Ecto neural progenitor cell (in vitro differentiated cells): ENCODE measurements at places on chromosomes 4 and X.
A peak's percentile ranks its signal among the peaks of the same experiment; 100 is the strongest.

- DNase-seq, result no peak
Observed at GRCh38 chr4:139843641-139844040, 178.0 kb downstream of the MGST2 start.

DNA sequence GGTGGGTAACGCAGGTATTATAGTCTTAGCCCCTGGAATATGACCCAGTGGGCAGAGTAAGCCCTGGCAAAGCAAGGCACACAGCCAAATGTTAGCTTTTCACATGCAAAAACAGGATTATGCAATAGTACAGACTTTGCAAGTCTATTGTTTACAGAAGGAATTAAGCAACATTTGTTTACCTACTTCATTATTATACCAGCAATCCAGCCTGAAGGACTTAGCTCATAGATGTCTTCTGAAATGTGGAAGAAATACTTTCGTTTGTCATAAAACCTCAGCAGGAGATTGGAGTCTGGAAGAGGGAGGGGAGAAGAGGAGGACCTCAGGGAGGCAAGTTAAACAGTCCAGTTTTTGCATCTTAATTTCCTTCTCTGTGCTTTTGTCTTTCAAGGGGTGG, 226.7 kb upstream of the CENPE start:
- DNase-seq, result no peak

DNA sequence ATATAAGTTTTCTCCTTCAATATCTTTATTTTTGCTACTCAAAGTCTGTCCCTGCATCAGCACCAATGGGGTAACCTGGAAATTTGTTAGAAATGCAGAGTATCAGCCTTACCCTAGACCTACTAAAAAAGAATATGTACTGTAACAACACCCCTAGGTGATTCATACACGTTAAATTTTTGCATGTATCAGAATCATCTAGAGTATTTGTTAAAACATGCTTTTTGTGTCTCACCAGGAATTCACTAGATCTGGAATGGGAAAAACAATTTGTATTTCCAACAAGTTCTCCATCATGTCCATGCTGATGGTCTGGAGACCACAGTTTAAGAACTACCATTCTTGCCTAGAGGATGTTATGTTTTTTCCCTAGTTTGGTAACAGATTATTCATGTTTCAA, 196.0 kb upstream of the EDNRA start:
- DNase-seq, result no peak

- DNase-seq, result no peak
Observed at GRCh38 chr4:111027526-111027925, 404.6 kb upstream of the PITX2 start.

DNA sequence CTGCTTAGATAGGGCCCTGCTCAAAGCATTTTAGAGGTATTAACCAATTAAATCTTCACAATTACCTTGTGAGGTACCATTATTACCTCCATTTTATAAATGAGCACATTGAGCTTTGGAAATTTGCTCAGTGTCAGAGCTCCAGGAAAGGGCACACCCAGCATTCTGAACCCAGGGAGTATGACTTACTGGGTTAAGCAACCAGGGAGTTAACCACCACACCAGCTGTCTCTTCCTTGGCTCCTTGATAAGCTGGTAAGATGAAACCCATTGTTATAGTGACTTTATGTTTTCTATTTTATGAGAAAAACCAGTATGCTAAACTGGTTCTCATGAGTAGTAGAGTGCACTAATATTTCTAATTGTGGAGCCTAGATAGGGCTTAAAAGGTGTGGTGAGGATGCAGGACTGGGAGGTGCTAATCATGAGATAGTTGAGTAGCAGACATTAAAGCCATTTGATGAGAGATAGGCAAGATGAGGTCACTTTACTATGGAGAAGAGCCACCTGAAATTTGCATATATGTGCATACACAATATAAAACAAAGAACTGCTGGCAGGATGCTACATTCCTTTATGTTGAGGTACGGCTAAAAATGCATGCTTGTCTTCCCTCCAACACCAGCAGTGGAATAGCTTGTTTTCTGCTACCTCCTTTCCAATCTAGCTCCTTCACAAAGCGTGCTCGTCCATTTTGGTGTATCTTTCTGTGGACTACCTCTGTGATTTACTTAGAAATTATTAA, 556.1 kb downstream of the SPRY1 start:
- no peak for DNase-seq

DNA sequence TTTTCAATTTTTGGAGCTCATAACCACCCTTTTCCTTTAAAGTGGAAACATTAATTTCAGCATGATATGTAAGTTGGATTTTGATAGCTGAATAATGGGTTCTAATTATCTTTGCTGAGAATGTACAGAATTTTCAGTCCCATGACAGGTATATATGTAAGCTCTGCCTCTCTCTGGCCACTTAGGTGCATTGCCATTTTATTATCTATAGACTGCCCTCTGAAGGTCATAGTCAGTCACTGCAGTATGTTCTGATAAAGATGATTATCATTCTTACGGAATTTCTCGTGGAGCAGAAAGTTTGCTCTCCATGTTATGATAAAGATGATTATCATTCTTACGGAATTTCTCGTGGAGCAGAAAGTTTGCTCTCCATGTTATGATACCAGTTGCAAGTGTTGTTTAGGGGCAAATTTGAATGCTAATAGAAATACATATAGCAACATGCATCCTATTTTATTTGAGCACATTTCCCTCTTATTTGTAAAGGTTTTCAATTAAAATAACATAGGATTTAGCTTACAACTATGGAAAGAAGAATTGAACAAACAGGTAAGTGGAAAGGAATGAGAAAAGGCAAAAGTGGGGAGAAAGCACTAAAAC, 10.4 kb downstream of the AFP start:
- no peak for DNase-seq

DNA sequence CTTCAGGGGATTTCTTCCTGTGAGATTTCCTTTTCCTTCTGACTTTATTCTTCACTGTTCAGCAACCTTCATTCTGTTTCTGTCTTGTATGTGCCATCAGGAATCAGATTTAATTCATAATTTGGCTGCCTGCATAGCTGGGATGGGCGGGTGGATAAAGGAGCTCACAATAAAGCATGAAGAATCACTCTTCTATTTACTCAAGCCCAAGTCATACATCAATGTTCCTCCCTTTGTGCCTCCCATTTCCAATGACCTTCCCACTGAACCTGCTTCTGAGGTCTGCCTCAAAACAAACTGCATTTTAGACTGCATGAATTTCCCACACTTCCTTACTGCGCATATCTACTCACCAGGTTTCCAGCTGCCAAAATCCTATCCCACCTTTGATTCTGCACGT, 14.0 kb downstream of the PDGFC start:
- DNase-seq, result no peak

- DNase-seq, result no peak
Observed at GRCh38 chr4:71487344-71487920, 148.6 kb downstream of the SLC4A4 start.

- no peak for DNase-seq
Observed at GRCh38 chrX:147832707-147833348, 78.9 kb upstream of the FMR1 start.

DNA sequence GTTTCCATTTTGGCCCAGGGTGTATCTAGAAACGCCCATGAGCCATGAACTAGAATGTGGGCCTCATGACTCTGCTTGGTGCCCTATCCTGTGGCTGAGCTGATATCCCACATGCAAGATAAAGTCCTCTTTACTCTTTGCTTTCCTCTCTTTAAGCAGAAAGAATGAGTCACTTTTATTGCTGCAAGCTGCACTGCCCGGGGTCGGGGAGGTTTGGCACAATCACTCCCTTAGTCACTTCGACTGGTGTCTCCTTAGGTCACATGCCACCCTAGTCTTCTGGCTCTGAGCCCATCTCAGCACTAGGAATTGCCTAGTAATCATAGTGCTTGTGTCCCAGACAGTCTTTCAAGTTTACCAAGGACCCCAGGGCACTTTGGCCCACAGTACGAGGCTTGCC, 75.1 kb upstream of the CXorf66 start:
- no peak for DNase-seq

- DNase-seq, result no peak
Observed at GRCh38 chr4:17578482-17578891, 1.5 kb downstream of the LAP3 start.

- no peak for DNase-seq
Observed at GRCh38 chr4:5691491-5692132, 16.7 kb downstream of the EVC2 start.

DNA sequence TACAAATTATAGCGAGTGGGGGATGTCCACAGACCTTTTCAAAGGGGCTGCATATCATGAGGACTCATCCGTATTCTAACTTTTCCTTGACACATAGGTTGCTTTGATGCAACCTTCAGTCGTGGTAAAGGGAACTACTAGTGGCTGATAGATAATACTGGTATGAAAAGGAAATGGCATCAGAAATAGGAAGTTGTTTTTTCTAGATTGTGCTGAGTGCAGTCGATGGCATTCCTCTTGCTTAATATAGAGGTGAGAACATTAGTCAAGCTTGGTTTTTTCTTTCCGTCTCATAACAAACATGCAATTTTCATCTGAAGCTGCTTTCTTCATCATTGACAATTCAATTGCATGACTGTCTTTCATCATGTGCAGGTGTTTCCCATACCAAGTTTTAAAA, 16.6 kb downstream of the ENPEP start:
- no peak for DNase-seq

- DNase-seq, result no peak
Observed at GRCh38 chr4:25563071-25563564, 92.5 kb upstream of the SLC34A2 start.

DNA sequence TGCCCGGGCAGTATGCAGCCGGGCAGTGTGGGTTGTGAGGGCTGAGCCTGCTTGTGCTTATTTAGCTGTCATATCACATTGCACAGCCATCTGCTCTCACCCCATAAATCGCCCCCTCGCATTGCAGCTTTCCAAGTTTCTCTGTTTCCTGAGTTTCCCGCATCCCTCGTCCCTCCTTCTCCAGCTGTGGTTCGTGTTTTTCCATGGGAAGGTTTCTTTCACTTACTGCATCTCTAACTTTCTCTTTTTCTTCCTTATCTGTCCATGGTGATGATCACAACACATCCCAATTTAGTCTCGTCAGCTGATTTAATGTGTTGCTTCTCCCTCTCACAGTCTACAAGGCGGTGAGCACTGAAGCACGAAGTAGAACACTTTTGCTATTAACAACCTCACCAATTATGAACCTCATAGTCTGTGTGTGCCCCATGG, 118.1 kb downstream of the ENPP6 start:
- DNase-seq, result no peak

GRCh38 chrX:130799393-130799792, 103.6 kb downstream of the ENOX2 start:
- no peak for DNase-seq

DNA sequence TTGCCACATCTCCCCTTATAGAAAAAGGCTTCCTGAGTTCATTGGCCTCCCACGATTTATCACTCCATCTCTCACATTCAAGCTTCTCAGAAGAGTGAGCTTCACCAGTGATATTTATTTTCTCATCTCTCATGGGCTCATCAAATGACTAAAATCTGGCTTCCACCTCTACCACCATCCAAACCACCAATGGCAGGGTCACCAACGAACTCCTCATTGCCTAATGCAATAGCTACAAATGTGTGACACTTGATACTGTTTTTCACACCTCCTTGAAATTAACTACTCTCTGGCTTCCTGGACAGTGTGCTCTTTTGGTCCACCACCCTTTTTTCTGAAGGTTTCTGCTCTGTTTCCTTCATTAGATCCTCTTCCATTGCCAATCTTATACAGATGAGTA, 129.0 kb downstream of the SH2D1A start:
- DNase-seq, result no peak

- DNase-seq, result no peak
Observed at GRCh38 chr4:1576961-1577821, 106.9 kb downstream of the FAM53A start.

- no peak for DNase-seq
Observed at GRCh38 chrX:40720339-40720738, 15.0 kb downstream of the MED14 start.

- no peak for DNase-seq
Observed at GRCh38 chr4:123346951-123347350, 49.6 kb upstream of the SPRY1 start.

DNA sequence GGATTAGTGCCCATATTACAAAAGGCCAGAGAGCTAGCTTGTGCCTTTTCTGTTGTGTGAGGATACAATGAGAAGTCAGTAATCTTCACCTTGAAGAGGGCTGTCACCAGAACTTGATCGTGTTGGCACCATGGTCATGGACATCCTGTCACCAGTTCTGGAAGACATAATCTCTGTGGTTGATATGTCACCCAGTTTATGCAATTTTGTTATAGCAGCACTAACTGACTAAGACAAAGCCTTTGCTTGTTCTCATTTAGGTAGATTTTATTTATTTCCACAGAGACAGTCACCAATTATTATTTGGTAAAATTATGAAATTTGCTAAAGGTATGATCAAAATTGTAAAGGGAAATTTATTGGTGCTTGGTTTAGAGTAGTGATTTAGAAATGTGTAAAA, 308.8 kb upstream of the CPXCR1 start:
- no peak for DNase-seq

GRCh38 chr4:88759039-88759894, 61.6 kb upstream of the NAP1L5 start:
- DNase-seq, result peak; percentile 51

- DNase-seq, result no peak
Observed at GRCh38 chrX:22202251-22202650, 70.5 kb upstream of the CBLL2 start.

DNA sequence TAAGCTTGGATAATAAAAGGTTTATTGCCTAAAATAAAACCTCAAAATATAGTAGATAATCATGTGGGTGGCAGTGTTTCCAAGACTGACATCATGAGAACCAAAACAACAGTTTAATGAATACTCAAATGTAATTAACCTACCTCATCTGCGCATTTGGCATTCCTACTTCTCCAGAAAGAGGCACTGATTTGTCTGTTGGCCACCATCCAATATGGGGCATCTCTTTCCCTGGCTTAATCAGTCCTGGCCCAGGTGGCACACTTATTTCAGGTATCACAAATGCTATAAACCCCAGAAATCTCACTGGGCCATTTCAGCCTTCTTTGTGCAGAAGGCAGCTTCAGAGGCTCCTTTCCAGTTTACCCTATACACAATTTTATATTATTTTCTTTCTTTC, 192.2 kb downstream of the COMMD8 start:
- DNase-seq, result no peak

- DNase-seq, result no peak
Observed at GRCh38 chr4:14908635-14909034, 93.6 kb upstream of the CPEB2 start.

- DNase-seq, result no peak
Observed at GRCh38 chr4:20408611-20409010, 156.9 kb downstream of the SLIT2 start.

- DNase-seq, result peak; percentile 56
Observed at GRCh38 chrX:40088299-40088625, 9.5 kb downstream of the BCOR start.

- DNase-seq, result no peak
Observed at GRCh38 chrX:13638021-13638420, 14.9 kb upstream of the TCEANC start.

GRCh38 chrX:88202149-88202548, 544.9 kb upstream of the CPXCR1 start:
- DNase-seq, result no peak

- DNase-seq, result no peak
Observed at GRCh38 chr4:183403486-183403885, 41.0 kb upstream of the CDKN2AIP start.

- DNase-seq, result no peak
Observed at GRCh38 chrX:129693354-129693753, 38.6 kb upstream of the APLN start.

- DNase-seq, result no peak
Observed at GRCh38 chr4:38560340-38560739, 103.7 kb upstream of the KLF3 start.

- no peak for DNase-seq
Observed at GRCh38 chrX:48076343-48076742, 4.9 kb upstream of the ZNF630 start.

GRCh38 chrX:71532078-71532752, 689 bp upstream of the OGT start:
- peak; percentile 43 for DNase-seq

- no peak for DNase-seq
Observed at GRCh38 chr4:146334862-146335449, 120.6 kb downstream of the REELD1 start.
